T-helper 1 cell (primary cell): ENCODE measurements at places on chromosomes 11 and 22.

DNA sequence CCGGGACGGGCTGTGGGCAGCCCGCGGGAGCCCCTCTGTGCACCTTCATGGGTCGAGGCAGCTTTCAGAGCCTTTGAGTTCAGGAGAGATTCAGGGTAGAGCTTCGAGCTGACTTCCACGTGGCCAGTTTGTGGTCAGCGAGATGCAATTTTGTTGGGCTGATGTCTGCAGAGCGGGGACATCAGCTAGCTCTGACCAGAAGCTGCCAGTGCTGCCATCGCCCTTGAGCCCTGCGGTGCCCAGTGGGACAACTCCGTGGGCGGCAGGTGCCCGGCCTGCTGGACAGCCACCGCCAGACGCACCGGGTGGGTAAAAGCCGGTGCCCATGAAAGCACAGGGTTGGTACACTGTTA is 719 bp downstream of the TALDO1 start:
- no peak for DNase-seq

- DNase-seq, result no peak
Measured at GRCh38 chr11:123683428-123684170, 29.2 kb upstream of the SCN3B start.

- DNase-seq, result no peak
Measured at GRCh38 chr11:122509091-122509490, 146.4 kb upstream of the UBASH3B start.

DNA sequence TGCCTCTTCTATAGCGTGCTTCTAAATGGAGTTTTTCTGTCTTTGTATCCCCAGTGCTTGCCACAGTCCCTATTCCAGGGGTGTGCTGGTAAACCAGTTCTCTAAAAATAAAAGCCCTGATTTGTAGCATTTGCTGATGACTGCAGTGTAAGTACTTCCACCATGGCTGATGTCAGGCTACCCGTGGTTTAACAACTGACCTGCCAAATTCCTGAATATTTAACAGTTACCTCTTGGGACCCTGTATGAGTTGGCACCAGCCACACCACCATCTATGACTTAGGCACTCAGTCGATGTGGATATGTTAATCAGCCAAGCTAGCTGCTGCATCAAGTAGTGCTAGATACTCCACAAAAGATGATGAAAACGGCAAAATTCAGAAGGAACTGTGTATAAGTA is 94.0 kb upstream of the MTNR1B start:
- no peak for DNase-seq

DNA sequence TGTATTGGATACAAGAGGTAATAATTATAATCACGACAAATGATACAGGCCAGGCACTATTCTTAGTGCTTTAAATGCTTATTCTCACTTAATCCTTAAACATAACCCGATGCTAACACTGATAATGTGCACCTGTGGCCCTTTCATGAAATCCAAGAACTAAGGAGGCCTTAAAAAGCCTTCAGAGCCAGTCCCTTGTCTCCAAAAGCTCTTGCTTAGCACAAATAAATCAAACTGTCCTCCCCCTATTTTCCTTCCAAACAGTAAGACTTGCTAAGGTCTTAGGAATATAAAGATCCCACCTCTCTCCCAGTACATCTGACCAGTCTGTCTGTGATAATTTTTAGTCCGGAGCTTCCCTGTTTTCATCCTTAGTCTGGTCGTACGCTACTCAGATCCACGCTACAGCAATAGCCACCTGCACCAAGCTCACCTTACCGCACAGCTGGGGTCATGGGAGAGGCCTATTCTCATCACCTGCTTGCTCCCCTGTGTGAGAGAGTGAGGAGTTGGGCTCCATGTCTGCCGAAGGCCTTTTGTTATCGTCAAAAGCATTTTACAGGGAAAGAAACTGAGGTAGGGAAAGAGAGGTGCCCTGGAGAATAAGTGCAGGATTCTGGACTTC is 16.9 kb downstream of the FXYD6 start:
- DNase-seq, result no peak

DNA sequence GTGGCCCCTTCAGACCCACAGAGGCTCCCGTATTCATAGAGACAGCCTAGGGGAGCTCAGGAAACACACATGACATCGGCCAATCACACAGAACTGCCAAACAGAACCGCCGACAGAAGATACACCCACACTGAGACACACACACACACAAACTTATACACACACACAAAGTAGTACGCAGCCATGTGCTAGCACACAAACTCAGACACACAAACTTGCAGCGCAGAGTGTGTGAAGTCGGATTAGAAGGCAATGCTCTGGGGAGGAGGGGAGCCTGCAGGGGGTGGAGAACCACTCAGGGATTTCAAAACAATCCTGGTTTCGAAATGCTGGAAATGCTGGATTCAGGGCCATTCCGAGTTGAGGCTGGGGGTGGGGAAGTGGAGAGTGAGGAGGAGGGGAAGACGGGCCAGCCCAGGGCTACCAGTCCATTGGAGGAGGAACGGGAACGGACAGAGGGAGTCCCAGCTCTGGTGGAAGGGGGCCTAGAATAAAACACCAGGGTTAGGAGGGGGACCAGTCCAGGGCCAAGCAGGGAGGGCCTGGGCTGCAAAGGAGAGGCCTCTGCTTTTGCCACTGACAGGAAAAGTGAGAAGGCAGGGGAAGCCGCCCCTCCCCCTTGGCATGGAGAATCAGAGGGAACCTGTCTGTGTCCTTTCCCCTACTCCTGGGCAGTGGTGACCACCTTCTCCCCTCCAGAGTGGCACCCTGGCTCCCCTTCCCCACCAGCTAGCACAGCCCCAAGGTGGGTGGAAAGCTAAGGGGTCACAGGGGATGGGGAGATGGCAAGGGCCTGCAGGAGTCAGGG is 4.4 kb downstream of the BCL9L start:
- DNase-seq, result no peak

DNA sequence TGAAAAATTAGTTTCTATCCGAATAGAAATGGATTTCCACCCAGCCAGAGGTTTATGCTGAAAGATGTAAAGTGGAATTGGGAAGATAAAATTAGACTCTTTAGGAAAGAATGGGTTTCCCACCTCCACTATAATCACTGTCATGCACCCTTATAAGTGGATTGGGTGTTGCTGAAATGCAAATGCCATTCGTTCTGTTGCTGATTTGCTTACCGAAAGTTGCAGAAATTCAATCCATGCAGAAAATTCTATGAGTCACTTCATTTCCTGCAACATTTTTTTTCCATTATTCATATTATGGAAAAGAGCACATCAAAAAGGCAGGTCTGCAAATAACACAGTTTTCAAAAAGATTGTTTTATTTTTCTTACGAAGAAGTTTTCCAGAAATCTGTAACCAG is 65.6 kb downstream of the LDLRAD3 start:
- no peak for DNase-seq

GRCh38 chr11:131749101-131749500 is 378.7 kb downstream of the NTM start:
- no peak for DNase-seq

GRCh38 chr11:83921447-83922192 is 635.5 kb upstream of the CCDC90B start:
- no peak for DNase-seq

DNA sequence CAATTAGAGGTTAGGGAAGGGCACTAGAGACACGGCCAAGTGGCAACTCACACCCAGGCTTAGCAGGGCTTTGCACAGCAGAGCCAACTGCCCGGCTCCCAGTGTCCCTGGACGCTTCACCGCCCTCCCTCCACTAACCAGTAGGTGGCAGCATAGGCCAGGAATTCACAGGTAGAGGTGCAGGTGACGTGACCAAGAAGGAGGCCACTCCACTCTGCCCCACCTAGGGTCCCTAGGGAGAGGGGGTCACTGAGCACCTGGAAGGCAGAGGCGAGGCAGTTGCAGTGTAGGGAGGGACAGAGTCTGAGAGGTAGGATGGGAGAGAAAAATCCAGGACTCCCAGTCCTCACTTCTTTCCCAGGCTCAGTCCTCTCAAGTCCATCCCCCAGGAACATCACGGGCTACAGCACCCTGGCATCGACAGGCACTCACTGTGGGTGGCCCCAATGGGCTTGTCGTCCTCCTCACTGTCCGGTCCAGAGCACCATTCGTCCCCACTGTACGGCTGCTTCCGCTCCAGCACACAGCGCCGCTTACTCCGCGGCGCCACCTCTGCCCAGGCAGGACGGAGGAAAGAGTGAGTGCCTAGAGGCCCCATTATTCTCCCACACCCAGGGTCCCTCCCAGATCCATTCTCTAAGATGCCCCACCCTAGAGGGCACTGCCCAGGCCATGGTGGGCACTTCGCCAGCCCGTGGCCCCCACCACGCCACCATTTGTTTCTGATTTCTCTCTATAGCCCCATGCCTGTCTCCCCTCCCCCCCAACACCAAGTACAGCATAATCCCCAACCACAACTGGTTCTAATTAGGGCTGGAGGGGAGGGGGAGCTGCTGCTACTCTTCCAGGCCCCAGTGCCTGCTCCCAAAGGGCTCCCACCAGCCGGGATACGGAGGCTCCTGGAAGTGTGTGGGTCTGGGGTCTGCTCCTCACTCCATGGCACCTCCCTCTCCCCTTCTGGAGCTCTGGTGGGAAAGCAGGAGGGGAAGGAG is 18.4 kb downstream of the BCL9L start:
- DNase-seq, result peak; percentile 76

DNA sequence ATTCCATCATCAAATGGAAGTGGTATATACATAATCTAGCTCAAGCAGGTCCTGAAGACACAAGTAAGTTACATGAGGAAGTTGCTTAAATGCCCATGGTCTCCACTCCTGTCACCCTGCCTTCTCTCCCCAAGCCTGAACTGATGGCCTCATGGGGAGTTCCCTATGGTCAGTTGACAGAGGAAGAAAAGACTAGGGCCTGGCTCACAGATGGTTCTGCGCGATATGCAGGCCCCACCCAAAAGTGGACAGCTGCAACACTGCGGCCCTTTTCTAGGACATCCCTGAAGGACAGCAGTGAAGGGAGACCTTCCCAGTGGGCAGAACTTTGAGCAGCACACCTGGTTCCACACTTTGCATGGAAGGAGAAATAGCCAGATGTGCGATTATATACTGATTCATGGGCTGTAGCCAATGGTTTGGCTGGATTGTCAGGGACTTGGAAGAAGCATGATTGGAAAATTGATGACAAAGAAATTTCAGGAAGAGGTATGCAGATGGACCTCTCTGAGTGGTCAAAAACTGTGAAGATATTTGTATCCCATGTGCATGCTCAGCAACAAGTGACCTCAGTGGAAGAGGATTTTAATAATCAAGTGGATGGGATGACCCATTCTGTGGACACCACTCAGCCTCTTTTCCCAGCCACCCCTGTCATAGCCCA is 17.3 kb upstream of the CD82 start:
- DNase-seq, result no peak

- DNase-seq, result no peak
Measured at GRCh38 chr22:42281706-42282251, 11.3 kb upstream of the TCF20 start.

DNA sequence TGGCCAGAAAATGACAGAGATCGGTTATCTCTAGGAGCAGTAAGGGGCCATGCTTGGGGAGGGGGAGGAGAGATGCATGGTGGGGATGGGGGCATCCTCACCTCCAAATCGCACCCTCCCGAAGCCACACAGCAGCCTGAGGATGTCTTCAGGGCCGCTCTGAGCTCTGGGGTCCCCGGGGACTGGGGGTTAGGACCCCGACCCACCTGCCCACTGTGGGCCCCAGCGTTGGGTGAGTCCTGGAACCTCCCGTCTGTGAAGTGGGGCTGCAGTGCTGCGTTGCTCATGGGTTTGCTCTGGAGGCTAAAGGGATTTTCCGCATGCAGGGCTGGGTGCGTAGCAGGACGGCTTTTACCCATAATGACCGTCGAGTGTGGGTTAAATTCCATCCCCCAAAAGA is 1046.3 kb downstream of the BRD1 start:
- no peak for DNase-seq

GRCh38 chr11:117475716-117476530 is 148.3 kb downstream of the CEP164 start:
- no peak for DNase-seq

GRCh38 chr11:92897487-92897886 is 72.0 kb upstream of the MTNR1B start:
- no peak for DNase-seq

DNA sequence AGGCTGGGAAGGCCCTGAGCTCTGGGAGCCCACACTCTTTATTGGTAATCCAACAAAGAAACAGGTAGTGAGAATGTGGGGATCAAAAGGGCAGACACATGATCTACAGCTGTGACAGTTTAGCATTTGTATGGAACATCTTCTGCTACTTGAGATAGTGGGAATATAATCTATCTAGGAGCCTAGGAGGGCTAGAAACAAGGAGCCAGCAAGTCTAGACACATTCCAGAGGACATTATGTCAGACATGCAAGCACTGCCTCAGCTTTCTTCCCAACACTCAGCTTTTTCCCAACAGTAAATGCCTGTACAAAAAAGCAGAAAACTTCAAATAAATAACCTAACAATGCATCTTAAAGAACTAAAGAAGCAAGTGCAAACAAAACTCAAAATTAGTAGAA is 1150.6 kb upstream of the RAG2 start:
- DNase-seq, result no peak

- DNase-seq, result no peak
Measured at GRCh38 chr11:117146521-117146920, 2.4 kb downstream of the PAFAH1B2 start.

GRCh38 chr22:29716814-29717545 is 2.8 kb upstream of the CABP7 start:
- DNase-seq, result no peak

GRCh38 chr11:67118801-67119584 is at the start of gene KDM2A:
Gene KDM2A (plus strand): TSS chr11:67119263. CDS start chr11:67121317, 2,054 bp downstream.
- peak; percentile 100 for DNase-seq

- DNase-seq, result no peak
Measured at GRCh38 chr22:32661296-32661695, 140.2 kb upstream of the TIMP3 start.

DNA sequence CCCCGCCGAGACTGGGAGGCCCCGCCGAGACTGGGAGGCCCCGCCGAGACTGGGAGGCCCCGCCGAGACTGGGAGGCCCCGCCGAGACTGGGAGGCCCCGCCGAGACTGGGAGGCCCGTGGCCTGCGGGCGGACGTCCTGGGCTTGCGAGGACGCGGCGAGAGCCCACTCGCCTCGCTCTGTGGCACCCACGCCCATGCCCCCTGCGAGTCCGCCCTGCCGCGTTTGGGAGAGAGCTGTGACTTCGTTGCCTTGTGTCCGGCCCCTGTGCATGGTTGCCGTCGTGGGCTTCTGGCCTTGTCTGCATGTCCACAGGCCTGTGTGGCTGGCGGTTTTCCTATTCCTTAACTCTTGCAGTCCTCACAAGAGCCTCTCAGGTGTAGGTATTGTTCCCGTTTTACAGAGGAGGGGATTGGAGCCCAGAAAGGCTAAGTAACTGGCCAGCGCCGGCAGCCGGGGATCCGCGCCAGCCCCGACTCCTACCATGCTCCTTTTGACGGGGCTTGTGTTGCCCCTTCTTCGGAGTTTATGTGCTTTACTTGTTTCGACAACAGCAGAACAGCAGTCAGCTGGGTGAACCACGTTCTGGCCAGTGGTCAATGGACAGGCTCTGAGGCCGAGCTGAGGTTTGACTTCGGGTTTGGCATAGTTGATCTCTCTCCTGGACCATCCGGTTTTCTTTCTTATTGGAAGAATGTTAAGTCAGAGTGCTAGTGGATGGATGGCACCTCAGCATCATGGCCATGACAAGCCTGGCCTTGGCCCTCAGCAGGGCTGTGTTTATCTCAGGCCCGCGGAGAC is 741 bp downstream of the PHRF1 start:
- no peak for DNase-seq

- DNase-seq, result no peak
Measured at GRCh38 chr11:72970557-72971118, 156.4 kb downstream of the ATG16L2 start.

GRCh38 chr11:117498791-117499190 is 171.1 kb downstream of the CEP164 start:
- DNase-seq, result no peak

- no peak for DNase-seq
Measured at GRCh38 chr11:63907808-63908530, 9.0 kb downstream of the RCOR2 start.
